Esophagus squamous epithelium (tissue), 5 donors: ENCODE measurements at places on chromosomes 4 and X. TPM values are rescaled to one million over a fixed set of nuclear protein-coding genes. Genes with fewer than 3 reads are reported as not detected.

DNA sequence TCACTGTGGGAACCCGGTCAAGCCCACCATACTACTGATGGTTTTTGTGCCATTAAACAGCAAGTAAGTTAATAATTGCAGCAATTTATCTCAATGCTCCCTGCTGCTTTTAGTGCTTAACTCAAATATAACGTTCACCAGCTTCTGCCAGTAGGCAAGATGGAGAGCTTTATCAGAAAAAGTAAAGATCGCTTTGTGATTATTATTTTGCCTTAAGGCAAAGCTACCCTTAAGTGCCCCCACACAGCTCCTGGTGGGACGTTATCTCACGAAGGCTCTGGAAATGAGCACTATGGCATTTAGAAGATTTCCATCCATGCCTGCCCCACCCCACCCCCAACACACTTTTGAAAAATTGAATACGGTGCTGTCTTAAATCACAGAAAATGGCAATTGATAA is 59.4 kb downstream of the KDR start:
- H3K36me3 ChIP-seq, result no peaks in the 10 kb centered on the region
- DNase-seq, result no peak
- no peak overlapping the region for H3K4me3 ChIP-seq

GRCh38 chr4:141587897-141588296 is 48.5 kb upstream of the IL15 start:
- no peaks in the 10 kb centered on the region for H3K27me3 ChIP-seq
- no peak overlapping the region for H3K4me3 ChIP-seq
- DNase-seq, result no peak
- no peaks in the 10 kb centered on the region for H3K4me1 ChIP-seq
- H3K36me3 ChIP-seq, result no peaks in the 10 kb centered on the region
- no peak overlapping the region for H3K27ac ChIP-seq

DNA sequence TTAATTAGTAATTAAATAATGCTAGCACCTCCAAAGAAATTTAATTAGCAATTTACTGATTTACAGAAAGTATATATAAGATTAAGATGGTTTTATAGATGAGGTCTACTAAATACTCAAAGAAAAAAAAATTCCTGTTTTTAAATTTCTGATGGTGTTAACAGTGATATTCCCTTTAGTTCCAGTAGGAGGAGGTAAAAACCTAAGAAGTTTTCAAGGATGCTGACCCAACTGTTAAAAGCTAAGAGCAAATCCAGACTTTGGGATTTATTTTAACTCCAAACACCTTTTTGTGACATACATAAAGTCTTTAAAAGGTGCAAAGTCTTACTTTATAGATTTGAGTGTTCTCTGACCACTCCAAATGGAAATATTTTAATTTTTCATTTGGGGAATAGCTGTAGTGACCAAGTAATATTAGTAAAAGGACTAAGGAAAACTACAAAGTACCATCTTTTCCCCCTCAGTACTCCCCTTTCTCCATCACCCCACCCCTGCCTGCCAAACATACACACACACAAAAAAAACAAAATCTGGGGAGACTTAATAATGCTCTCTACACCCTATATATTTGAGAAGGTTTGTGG is 34.2 kb upstream of the CSN1S1 start:
- no peaks in the 10 kb centered on the region for H3K36me3 ChIP-seq
- no peak overlapping the region for H3K27ac ChIP-seq
- H3K27me3 ChIP-seq, result peaks cover 3% of the 10 kb centered on the region
- H3K4me1 ChIP-seq, result no peaks in the 10 kb centered on the region

Gene SH3RF1
- 9.3 TPM for total RNA-seq

DNA sequence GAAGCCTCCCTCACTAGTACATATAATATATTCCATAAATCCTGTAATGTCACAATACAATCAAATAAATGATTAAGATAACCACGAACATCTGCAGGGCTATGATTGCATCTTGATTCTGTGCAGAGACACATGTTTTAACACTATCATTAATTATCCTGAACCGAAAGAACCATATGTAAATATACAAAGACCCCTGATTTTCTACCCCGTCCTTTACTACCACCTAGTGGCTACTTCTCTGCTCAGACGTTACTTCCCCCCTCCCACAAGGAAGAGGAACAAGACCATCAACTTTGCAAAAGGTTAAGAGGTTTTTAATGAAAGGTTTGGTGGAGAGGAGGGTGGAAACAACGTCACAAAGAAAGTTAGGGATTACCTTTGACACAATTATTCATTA is 134.0 kb downstream of the COL4A6 start:
- H3K27ac ChIP-seq, result no peak overlapping the region
- no peak for DNase-seq
- H3K4me1 ChIP-seq, result no peaks in the 10 kb centered on the region

Gene FAM9B
- not detected for total RNA-seq

DNA sequence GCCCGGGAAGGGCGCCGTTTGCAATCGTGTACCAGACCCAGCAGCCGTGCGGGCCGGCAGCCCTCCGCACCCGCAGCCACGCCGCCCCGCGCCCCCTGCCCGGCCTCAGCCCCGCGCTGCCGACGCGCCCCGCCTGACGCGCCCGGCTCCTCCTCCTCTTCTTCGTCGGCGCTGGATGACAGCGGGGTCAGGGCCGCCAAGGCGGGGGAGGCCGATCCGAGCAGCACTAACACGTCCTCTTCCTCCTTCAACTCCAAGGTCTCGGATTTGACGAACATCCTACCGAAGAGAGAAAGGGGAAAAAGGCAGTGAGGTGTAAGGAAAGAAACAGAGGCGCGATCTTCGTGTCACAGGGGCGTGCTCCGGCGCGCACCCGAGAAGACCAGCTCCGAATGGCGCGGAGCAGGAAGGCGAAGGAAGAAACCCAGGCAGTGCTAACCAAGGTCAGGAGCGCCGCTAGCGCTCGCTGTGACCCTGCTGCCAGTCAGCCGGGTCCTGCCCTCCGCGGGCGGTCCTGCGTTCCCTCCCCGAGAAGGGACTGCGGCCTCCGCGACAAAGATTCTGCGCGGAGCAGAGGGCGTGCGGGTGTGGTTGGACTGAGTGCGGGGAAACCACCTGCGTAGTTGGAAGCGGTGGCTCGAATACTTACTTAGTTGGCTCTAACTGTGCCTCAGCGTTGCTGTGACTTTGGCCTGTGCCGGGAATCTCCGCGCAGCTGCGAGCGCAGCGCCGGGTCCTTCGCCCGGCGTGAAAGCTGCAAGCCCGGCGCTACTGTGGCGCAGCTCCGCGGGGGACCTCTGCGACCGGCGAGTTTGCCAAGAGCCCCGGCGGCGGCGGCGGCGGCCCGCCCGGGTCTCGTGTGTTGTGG is 548 bp downstream of the NEUROG2 start:
- peak overlapping the region; percentile 34 for H3K4me3 ChIP-seq
- peak; percentile 1 for DNase-seq
- peaks cover 32% of the 10 kb centered on the region for H3K27me3 ChIP-seq
- H3K27ac ChIP-seq, result no peak overlapping the region

Gene GLOD5
- not detected for total RNA-seq

GRCh38 chr4:186019269-186019668 is 49.7 kb upstream of the TLR3 start:
- H3K4me1 ChIP-seq, result no peaks in the 10 kb centered on the region
- no peaks in the 10 kb centered on the region for H3K27me3 ChIP-seq
- no peaks in the 10 kb centered on the region for H3K36me3 ChIP-seq
- no peak overlapping the region for H3K27ac ChIP-seq

Gene LONRF3
- total RNA-seq, result 0.27 TPM
